ENCODE measurements at places on chromosomes 2 and 18. TPM values are rescaled to one million over a fixed set of nuclear protein-coding genes. Genes with fewer than 3 reads are reported as not detected.

- no peak for DNase-seq
These were observed 7.2 kb downstream of the ALKAL2 start for GRCh38 chr2:280650-281110.

GRCh38 chr2:81437456-81438000, 1133.0 kb upstream of the LRRTM1 start:
- no peak for DNase-seq

- no peak for DNase-seq
These were observed 508.2 kb upstream of the DSEL start for GRCh38 chr18:68024716-68025115.

- DNase-seq: no peak
These were observed 199.3 kb downstream of the NCK2 start for GRCh38 chr2:105943977-105944376.

- no peak for DNase-seq
These were observed 1256.2 kb upstream of the CRIM1 start for GRCh38 chr2:35099342-35099741.

DNA sequence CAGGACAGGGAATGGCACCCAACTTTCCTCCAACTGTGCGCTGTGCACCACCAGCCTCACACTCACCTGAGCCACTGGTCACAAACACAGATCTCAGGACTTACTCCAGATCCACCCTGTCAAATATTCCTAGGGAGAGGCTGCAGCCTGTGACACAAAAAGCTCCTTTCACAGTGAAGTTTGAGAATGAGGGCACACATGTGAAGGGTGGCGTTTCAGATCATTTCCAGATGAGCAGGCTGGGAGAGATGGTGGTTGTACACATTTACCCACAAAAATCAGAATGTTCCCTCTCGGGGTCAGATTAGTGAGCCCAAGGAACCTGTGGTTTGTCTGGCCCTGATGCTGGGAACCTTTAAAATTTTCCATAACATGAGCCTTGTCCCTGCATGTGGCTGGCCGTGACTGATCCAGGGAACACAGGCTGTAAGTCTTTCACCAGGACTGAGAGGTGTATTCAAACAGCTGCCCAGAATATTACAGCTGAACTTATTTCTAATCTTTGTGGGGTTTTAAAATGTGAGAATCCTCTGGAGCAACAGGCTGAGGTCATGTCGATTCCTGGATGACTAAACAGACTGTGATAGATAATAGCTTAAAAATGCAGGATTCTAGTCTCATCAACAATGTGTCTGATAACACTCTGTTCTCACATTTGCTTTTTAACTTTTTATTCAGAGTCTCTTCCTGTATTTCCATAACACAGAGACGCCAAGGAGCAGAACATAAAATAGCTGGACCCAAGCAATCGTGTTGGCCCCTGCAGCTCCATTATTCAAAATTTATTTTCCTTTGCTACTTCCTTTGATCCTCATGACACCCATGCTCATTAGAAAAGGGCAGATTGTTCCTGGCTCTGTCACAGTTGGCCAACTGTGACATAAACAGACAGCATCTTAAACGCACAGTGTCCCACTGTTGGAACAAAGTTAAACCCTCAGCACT, 35.5 kb downstream of the IL1R2 start:
- DNase-seq: peak; percentile 69

- no peak for DNase-seq
These were observed 75.6 kb upstream of the CCDC150 start for GRCh38 chr2:196563876-196564275.

- DNase-seq: no peak
These were observed 153.5 kb upstream of the NFATC1 start for GRCh38 chr18:79242246-79242645.

GRCh38 chr2:207459990-207460757, 69.6 kb upstream of the CREB1 start:
- no peak for DNase-seq

- DNase-seq: no peak
These were observed 1.1 kb upstream of the HOXD8 start for GRCh38 chr2:176128172-176128981.

DNA sequence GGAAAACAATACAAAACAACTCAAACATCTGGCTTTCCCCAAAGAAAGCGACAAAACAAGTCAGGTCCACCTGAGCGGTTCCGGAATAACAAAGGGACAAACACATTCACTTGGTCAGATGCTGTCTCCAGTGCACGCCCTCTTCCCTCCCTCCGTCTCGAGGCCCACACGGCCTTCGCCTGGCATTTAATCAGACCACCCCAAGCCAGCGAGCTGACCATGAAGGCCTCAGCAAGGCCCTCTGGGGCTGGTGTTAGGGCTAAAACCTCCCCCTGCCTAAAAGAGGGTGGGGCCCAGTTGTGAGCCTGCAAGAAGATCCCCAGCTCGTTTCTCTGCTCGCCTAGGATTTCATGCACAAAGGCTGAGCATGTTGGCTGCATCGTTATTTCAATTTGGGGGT, 180.3 kb downstream of the EIPR1 start:
- DNase-seq: no peak

- no peak for DNase-seq
These were observed 49.5 kb upstream of the MBOAT2 start for GRCh38 chr2:9052821-9053533.

DNA sequence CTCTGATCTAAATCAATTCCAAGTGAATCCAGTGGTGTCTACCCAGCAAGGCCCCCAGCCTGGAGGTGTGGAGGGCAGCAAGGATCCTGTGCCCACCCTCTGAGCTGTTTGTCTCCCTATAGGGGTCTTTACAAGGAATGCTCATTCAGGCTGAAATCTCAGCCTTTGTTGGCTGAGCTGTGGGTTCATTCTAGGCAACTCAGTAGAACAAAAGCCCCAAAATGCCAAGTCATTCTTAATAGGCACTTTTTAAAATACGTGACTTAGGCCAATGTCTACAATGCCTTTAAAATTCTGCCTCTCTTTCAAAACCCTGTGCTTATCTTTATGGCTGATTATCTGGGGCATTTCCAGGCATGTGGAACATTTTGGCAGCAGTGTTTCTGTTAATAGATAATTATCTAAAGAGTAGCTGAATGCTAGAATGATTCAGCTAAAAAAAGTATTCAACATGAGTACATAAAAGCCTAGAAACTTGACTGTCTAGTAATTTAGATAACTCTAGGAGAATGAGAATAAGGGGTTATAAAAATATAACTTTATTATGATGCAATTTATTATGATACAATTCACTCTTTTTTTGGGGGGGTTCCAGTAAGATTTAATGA, 7.4 kb downstream of the UGT1A6 start:
- DNase-seq: peak; percentile 77

GRCh38 chr2:52288596-52288995, 1256.7 kb upstream of the NRXN1 start:
- no peak for DNase-seq

DNA sequence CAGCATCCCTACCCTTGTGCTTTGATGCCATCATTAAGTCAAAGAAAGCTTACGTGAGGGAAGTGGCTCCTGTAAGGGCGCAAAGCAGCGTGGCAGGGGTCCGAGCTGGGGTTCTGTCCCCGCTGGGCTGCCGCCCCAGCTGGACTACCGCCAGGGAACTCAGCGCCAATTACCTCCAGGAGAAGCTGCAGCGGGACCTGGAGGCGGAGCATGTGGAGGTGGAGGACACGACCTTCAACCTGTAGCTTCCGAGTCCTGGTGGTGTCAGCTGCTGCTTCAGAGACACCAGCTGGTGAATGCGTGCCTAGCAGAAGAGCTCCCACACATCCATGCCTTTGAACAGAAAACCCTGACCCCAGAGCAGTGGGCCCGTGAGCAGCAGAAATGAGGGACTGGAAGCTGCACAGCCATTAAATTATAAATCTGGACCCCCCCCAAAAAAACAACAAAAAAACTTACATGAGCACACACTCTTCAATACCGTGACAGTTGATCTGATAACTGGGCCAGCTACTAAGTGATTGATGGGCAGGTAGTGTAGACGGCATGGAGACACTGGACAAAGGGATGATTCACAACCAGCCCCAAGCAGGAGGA, 20.1 kb upstream of the YES1 start:
- DNase-seq: no peak

GRCh38 chr18:79396431-79397246, 909 bp downstream of the NFATC1 start:
- no peak for DNase-seq

DNA sequence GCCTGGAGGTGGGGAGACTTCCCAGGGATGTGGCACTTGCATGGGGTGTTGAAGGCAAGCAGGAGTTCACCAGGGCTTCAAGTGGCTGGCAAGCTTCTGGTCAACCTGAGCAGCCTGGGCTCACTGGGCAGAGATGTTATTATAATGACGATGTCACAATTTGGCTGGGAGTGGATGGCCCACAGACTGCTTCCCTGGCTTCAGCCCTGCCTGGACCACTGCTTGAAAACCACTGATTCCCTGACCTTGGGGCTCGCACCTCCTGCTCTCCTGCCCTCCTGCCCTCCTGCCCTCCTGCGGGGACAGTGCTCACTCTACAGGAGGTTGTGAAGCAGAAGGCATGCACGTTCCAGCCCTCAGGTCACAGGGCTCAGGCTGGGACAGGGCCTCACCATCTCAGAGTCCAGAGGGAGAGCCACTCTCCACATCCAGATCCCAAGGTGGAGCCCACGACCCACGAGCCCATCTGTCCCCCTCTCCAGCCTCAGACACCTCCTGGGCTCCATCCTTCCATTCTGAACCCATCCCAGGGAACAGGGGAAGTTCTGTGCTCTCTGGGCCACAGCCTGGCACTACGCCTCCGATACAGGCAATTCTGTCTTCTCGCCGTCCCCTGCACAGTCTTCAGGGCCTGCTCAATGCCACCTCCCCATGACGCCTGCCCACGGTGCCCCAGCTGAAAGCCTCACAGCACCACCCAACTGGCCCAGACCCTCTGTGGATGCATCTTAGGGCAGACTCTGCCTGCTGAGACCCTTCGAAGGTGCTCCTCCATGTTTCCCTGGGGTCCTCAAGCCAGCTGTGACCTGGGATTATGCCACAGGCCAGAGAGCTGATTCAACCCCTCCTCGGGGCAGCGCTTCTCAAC, 241.6 kb upstream of the RAB6C start:
- no peak for DNase-seq

- peak; percentile 47 for DNase-seq
These were observed 195.1 kb downstream of the C1D start for GRCh38 chr2:67867735-67868134.

DNA sequence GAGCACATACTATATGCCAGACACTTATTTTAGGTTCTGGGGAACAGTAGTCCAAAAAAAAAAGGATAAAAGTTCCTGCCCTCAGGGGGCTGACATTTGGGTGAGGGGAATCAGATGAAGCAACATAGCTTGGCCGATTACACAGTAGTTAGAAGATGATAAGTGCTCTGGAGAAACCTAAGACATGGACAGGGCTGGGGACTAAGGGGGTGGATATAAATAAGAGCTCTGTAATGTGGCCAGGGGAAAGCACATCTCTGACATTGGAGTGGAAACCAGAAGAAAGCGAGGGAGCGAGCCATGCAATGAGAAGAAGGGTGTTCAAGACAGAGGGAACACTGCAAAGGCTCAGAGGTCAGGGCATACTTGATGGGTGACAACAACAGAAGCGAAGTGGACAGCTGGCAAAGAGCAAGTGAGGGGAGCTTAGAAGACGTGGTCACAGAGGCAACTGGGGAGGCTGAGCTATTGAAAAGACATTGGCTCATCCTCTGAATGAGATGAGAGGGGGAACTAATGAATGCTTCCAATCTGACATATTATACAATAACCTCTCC, 11.4 kb downstream of the TMEM182 start:
- no peak for DNase-seq

GRCh38 chr2:9230881-9231280, 24.3 kb downstream of the ASAP2 start:
- DNase-seq: no peak

GRCh38 chr18:51188024-51188701, 9.3 kb downstream of the MEX3C start:
- DNase-seq: no peak

DNA sequence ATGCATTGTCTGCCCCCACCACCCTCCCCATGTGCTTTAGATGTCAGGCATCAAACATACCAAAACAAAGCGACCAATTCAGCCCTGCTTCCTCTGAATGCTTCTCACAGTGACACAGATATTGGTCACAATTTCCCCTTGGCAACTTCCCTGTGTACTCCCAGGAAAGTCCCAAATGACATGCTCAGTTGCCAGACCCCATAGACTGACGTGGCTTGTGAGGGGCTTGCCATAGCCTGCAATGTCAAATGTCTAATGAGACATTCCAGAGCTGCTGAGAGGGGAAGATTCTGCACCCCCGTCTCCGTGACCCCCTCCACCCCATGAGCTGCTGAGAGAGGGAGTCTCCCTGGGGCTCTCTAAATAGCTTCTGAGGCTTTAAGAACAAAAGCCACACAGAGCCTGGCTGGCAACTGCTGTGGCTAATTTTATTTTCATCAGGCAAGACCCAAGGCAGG, 47.3 kb downstream of the RFTN2 start:
- DNase-seq: no peak

GRCh38 chr18:49651033-49651432, 89.2 kb downstream of the LIPG start:
- DNase-seq: no peak

DNA sequence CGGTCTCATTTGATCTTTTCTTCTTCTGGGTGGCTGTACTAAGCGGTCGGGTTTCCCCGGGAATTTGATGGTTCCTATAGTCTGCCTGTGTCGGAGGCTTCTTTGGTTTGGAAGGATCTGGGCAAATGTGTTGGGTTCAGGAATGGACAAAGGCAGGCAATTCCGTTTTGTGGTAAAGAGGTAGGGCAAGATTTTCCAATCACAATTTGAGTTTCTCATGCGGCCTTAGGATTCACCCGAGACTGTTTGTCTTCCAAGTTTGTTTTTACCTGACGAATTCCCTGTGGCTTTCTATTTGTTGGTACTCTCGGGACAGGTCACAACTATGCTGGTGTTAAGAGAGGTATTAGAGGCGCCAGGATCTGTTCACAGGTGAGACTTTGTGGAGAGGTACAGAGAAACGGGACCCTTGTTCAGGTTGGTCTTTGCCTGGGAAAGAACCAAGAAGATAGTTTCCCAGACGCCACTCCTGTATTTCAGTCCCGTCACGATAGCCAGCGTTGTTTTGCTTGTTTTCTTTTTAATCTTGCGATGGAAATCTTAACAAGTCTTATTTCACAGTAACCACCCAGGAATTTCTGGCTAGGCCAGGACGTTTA, 3.0 kb downstream of the SP5 start:
- no peak for DNase-seq

GRCh38 chr2:166361351-166362153, 14.2 kb downstream of the SCN9A start:
- DNase-seq: peak; percentile 51

GRCh38 chr18:79540904-79541282, 138.7 kb upstream of the CTDP1 start:
- DNase-seq: no peak

Gene STEAP3
- 18.1 TPM for total RNA-seq

Gene SKA1
- total RNA-seq: 14.5 TPM

Gene PAX8
- 4.7 TPM for total RNA-seq

Gene LOXL3
- 76.2 TPM for total RNA-seq

Gene MAP4K3
- total RNA-seq: 31.8 TPM

Gene GPR45
- total RNA-seq: not detected

Gene TNFRSF11A
- total RNA-seq: not detected

Gene RAB27B
- 0.25 TPM for total RNA-seq

Gene GPR55
- total RNA-seq: not detected

Gene NXPH2
- total RNA-seq: not detected

Gene ADAM23
- total RNA-seq: 0.47 TPM

Gene SPRED2
- 30.0 TPM for total RNA-seq

Gene ERBB4
- not detected for total RNA-seq

Gene IL1R2
- not detected for total RNA-seq

Gene PRSS56
- total RNA-seq: not detected

Gene ALPG
- not detected for total RNA-seq

Gene B3GNT7
- total RNA-seq: 0.15 TPM

Gene ANKRD30B
- total RNA-seq: not detected

Gene TEX51
- not detected for total RNA-seq

Gene LCT
- not detected for total RNA-seq
